ENCODE measurements at places on chromosomes 7 and 10. TPM values are rescaled to one million over a fixed set of nuclear protein-coding genes. Genes with fewer than 3 reads are reported as not detected.

The ELOVL3 gene
- 1.3 TPM for total RNA-seq

The DYNC1I1 gene
- total RNA-seq = 18.5 TPM

The ITPRID1 gene
- total RNA-seq = not detected

The DNAH11 gene
- 2.9 TPM for total RNA-seq

DNA sequence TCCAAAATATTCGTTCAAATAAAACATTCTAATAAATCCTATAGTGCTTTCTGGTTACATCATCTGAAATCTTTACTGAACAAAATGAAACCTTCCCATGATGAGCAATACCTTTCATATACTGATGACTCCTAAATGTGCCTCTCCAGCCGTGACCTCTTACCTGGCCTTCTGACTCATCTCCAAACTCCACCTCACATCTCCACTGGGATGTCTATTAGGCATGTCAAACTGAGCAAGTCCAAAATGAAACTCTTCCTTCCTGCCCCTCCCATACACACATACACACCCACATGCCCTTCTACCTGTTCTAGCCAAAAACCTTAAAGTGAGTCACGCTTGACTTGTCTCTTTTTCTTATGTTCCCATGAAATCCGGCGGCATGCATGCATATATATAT lies 22.9 kb downstream of the GSAP start:
- no peak for DNase-seq

- DNase-seq = no peak
These were observed 49.5 kb downstream of the VSTM2A start for GRCh38 chr7:54591404-54592386.

- no peak for DNase-seq
These were observed 53.3 kb downstream of the ZMYND11 start for GRCh38 chr10:188546-188945.

DNA sequence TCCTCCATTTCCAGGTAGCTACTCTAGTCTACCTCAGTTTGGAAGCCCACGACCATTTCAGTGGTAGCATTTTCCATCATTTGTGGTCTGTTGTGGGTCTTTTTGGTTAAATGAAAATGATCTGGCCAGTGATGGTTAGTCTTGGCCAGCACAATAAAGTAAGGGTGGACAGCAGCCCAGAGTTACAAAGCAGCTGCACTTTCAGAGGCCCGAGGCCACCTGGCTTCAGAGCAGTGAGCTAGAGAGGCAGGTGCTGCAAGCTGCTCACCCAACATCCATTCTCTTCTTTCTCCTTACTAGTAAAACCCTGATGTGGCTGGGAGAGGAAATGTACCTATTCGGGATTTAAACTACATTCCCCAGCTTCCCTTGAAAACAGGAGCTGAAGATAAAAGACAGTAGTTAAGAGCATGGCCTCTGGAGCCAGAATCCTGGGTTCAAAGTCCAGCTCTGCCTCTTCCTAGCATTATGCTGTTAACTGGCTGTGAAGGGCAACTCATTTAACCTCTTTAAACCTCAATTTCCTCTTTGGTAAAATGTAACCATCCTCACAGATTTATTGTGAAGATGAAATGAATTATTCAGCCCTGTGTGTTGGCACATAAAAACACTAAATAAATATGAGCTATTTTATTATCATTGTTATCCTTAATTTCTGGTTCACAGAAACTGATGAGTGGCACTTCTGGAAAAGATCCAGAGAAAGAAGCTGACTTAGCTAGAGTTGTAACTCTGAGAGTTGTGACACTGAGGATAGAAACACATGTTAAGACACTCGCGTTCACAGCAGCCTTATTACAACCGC lies 517.4 kb downstream of the PARD3 start:
- no peak for DNase-seq

- DNase-seq = no peak
These were observed 289.4 kb downstream of the PLXNA4 start for GRCh38 chr7:132286836-132287235.

- DNase-seq = no peak
These were observed 6.4 kb downstream of the SDK1 start for GRCh38 chr7:3307435-3307834.

DNA sequence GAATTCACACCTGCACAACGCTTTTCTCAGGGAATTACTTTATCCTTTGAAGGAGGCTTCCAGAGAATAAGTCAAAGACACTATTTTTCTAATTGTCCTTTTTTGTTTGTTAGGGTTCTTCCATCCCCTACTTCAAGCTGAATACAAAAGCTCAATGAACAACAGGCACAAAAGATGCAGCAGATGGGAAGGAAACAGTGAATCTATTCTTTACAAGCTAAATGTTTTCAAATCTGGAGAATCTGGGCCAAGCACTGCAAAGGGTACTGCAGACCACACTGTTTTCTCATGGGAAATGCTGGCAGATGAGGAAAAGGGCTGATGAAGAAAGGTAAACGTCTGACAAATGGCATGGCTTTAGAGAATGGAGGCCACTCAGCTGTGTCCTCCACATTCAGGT lies 18.5 kb downstream of the LIPA start:
- DNase-seq = no peak
